Large intestine (tissue), 12 donors: ENCODE measurements at places on chromosomes 12 and 14. TPM values are rescaled to one million over a fixed set of nuclear protein-coding genes. Genes with fewer than 3 reads are reported as not detected.
A peak's percentile ranks its signal among the peaks of the same experiment; 100 is the strongest.

- peak; percentile 82 for DNase-seq
Observed at GRCh38 chr12:46087916-46088439, 97.6 kb upstream of the SCAF11 start.

DNA sequence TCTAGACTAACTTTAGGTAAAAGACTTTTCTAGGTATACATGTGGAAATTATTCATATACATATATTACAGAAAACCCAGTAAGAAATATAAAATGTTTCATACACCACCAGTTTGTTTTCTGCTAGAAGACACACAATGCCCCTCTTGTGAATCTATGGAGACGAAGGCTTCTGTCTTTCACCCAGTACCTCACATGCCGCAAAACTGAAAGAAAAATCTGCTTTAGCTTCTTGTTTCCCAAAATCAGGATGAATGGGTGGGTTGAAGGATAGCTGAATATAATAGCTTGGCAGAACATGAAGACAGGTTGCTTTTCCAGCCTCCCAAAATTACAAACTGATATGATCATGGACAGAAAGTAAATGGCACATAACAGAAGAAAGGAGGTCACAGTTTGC is 1.3 kb downstream of the TAS2R30 start:
- DNase-seq: no peak

GRCh38 chr14:100306998-100307765 is 938 bp upstream of the SLC25A29 start:
- peak; percentile 52 for DNase-seq

- peak; percentile 44 for DNase-seq
Observed at GRCh38 chr12:66144791-66145754, 14.5 kb upstream of the LLPH start.

ADAMTS20 gene
- polyA plus RNA-seq: 0.49 TPM

GRIN2B gene
- 0.04 TPM for polyA plus RNA-seq

APOLD1 gene
- 13.8 TPM for polyA plus RNA-seq

LRTM2 gene
- 0.13 TPM for polyA plus RNA-seq

R3HDM2 gene
- polyA plus RNA-seq: 64.2 TPM

ESYT1 gene
- 42.7 TPM for polyA plus RNA-seq
